ENCODE measurements at places on chromosomes 5 and 9. TPM values are rescaled to one million over a fixed set of nuclear protein-coding genes. Genes with fewer than 3 reads are reported as not detected.

SNCB gene
- not detected for total RNA-seq

PRELID2 gene
- total RNA-seq, result 3.1 TPM

SLC34A1 gene
- 0.20 TPM for total RNA-seq

CDKN2B-AS1 gene
- total RNA-seq, result 0.99 TPM

GPR150 gene
- total RNA-seq, result 0.37 TPM

ZNF474 gene
- 0.20 TPM for total RNA-seq

MOB3B gene
- total RNA-seq, result 0.12 TPM

ROR2 gene
- total RNA-seq, result 0.12 TPM

SPEF2 gene
- total RNA-seq, result 0.86 TPM

CAVIN4 gene
- total RNA-seq, result 0.25 TPM

CDC20B gene
- total RNA-seq, result not detected

RIGI gene
- 21.1 TPM for total RNA-seq

FAM193B gene
- total RNA-seq, result 179 TPM
